HCT116 (cell line): ENCODE measurements at places on chromosomes 6 and 20. TPM values are rescaled to one million over a fixed set of nuclear protein-coding genes. Genes with fewer than 3 reads are reported as not detected.

Gene SSTR4
- total RNA-seq, result not detected

Gene HLA-DOA
- 0.39 TPM for total RNA-seq

Gene HLA-DPA1
- total RNA-seq, result 0.89 TPM

Gene GNAS-AS1
- total RNA-seq, result not detected

GRCh38 chr20:8115436-8115835 is 16.6 kb upstream of the PLCB1 start:
- no peak overlapping the region for H3K4me3 ChIP-seq
- H3K4me1 ChIP-seq, result peaks cover 8% of the 10 kb centered on the region
- no peak for DNase-seq
- no peaks in the 10 kb centered on the region for H3K36me3 ChIP-seq
- no peak overlapping the region for H3K27ac ChIP-seq
- no peaks in the 10 kb centered on the region for H3K27me3 ChIP-seq

DNA sequence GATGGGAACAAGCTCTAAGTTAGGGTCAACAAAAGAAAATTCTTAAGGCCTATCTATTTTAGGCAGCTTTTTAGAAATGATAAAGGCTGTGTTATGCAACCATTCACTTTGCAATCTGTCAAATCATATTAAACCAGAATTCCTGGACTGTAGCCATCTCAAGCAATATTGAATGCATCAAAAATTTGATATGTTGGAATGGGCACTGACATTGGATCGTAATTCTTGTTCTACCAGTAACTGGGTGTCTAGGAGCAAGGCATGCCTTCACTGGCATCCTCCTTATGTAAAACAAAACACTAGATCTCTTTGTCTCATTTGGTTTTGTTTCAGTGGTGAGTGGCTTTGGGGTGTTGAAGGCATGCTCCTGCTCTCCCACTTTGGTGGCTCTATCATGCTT is 145.6 kb downstream of the JARID2 start:
- DNase-seq, result no peak
- H3K27me3 ChIP-seq, result no peaks in the 10 kb centered on the region
- H3K36me3 ChIP-seq, result no peaks in the 10 kb centered on the region
- no peaks in the 10 kb centered on the region for H3K4me1 ChIP-seq
- H3K4me3 ChIP-seq, result no peak overlapping the region

DNA sequence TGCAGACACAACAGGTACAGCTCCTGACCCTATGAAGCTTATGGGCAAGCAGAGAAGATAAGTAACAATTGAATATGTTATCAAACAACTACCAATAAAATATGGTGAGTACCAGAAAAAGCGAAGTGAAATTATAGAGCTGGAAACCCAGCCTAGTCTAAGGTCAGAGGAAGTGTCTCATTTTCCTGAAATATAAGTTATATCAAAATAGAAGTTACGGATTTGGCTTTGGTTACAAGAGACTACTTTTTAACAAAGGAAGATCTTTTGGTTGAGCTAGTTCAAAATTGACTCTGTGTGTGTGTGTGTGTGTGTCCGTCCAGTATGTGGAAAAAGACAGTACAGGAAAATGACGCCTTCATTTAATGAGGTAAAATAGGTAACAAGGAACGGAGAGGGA is 8.9 kb downstream of the STX11 start:
- H3K27me3 ChIP-seq, result no peaks in the 10 kb centered on the region
- DNase-seq, result no peak
- no peaks in the 10 kb centered on the region for H3K36me3 ChIP-seq

DNA sequence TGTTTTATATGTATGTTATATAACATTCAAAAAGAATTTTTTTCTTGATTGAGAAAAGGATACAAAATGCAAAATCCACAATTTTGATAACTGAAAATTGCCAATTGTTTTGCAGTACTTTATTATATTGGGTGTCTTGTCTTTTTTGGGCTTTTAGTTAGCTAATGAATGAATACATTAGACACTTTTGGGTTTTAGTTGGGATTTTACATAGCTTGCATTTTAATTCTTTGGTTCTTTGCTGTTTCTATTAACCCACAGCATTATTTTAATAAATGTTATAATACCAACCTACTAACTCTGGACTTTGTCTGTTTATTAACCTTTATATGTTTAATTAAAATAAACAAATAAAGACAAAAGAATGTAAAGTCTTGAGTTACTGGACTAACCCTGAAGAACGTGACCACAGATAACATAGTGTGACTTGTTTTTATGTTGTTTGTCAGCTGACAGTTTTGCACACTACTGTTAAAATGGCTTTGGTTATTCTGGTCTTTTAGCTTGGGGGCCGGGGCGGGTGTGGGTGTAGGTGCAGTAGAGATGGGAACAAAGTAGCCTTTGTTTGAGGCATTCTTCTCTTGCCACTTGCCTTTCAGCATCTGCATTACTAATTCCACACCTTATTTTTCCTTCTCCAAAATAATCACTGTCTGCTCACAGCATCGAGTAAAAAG is 159.1 kb downstream of the QKI start:
- no peak overlapping the region for H3K4me3 ChIP-seq
- H3K4me1 ChIP-seq, result peaks cover 11% of the 10 kb centered on the region
- no peaks in the 10 kb centered on the region for H3K36me3 ChIP-seq
- H3K27ac ChIP-seq, result no peak overlapping the region
- DNase-seq, result no peak

DNA sequence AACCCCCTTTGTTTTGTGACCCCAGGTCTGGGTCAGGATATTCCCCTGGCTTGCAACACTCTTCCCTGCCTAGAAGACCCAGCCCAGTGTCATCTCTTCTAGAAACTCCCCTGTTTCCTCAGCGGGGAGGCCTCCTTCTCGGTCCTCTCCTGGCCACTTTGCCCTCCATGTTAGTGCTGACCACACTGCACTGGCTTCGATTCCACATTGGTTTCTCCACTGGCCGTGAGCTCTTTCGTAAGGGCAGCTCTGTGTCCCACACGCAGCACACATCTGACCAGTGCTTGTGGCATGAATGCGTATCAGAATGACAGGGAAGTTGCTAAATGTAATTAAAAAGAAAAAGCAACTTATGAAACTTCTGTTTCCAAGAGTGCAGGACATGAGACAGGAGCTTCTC is 49.4 kb upstream of the FNDC1 start:
- H3K4me1 ChIP-seq, result no peaks in the 10 kb centered on the region
- no peak for DNase-seq
- H3K27ac ChIP-seq, result no peak overlapping the region
- no peak overlapping the region for H3K4me3 ChIP-seq

DNA sequence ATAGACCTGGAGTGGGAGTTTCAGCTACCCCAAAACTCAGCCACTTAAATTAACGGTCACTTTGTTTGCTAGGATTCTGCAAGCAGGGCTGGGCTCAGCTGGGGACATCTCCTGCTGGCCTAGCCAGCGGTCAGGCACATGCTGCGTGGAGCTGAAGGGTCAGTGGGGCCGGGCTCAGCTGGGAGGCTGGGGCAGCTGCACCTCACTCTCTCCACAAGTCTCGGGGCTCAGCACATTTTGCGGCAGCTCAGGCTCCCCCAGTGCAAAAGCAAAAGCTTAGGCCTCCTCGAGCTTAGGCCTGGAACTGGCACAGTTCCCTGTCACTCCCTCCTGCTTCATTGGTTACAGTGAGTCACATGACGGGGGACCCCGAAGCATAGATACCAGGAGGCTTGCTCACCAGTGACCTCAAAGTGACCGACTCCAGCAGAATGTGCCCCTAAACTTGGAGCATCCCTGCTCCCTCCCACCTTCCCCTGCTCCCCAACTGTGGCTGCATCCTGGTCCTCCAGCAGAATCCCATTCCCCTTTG is 80.6 kb upstream of the CST7 start:
- H3K4me1 ChIP-seq, result no peaks in the 10 kb centered on the region
- no peak overlapping the region for H3K4me3 ChIP-seq
- no peak overlapping the region for H3K27ac ChIP-seq
- no peak for DNase-seq
- peaks cover 3% of the 10 kb centered on the region; the same call in 1 of the 2 replicates for H3K27me3 ChIP-seq

- H3K27ac ChIP-seq, result no peak overlapping the region
- 0 out of 2 replicates have a peak, but pooled peaks cover 2% of the 10 kb centered on the region for H3K4me1 ChIP-seq
- H3K36me3 ChIP-seq, result peaks cover 10% of the 10 kb centered on the region; the same call in 1 of the 2 replicates
- no peak for DNase-seq
- H3K27me3 ChIP-seq, result no peaks in the 10 kb centered on the region
- H3K4me3 ChIP-seq, result no peak overlapping the region
These were observed 27.8 kb downstream of the SLC23A2 start for GRCh38 chr20:4973330-4974097.

GRCh38 chr20:10572853-10573252 is 100.9 kb downstream of the JAG1 start:
- no peak overlapping the region for H3K27ac ChIP-seq
- peaks cover 4% of the 10 kb centered on the region; the same call in 1 of the 2 replicates for H3K4me1 ChIP-seq
- no peaks in the 10 kb centered on the region for H3K36me3 ChIP-seq
- no peaks in the 10 kb centered on the region for H3K27me3 ChIP-seq

DNA sequence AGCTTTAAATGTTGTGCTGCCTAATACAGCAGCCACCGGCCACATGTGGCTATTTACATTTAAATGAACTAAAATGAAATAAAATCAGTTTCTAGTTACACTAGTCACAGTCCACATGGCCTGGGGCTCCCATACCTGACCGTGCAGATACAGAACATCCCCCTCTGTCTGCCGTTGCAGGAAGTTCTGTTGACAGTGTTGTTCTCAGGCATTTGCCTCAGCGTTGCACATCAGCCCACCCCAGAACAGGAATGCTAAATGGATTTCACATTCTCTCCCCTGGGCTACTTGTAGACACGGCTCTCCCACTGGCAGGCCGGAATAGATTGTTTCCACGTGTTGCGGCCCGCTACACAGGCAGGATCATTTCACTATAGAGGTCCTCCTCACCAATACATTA is 26.3 kb downstream of the JAG1 start:
- no peak for DNase-seq
- no peaks in the 10 kb centered on the region for H3K4me1 ChIP-seq
- H3K27ac ChIP-seq, result no peak overlapping the region
- H3K4me3 ChIP-seq, result no peak overlapping the region

DNA sequence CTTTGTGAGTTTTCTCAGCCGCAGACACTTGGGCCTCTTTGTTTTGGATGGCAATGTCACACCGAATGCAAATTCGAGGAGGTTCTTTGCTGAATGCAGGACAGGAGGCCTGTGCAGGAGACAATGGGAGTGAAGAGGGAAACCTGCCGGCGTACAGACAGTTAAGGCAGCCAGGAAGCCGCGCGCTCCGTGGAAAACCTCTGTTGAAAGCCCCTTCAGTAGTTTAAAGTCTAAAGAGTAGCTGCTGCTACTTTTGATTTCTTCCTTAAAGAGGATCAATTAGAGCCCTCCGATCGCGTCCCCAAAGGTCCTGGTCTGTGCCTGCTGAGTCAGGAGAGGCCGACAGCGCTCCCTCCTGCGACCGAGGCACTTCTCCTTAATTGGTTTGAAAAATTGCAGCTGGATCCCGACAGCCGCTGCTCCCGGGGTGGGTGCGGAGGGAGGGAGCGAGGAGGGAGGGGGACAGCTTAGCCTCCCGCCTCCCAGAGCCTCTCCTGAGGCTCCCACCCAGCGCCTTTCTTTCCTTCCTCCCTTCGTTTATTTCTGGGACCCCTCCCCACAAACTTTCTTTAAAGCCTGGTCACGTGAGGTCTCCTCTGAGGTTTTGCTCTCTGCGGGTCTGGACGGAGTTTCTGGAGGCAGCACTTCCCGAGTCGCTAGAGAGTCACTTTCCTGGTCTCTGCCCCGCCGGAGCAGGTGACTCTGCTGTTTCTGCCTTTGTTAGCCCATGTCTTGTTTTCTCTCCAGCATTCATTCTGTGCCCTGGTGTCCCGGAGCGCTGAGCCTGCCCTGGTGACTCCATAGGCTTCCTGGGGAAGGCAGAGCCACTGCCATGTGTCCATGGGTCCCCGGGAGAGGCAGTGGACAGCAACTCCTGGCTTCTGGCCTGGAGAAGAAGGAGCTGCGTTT is 22.3 kb upstream of the RPP40 start:
- DNase-seq, result no peak
- no peaks in the 10 kb centered on the region for H3K27me3 ChIP-seq
- H3K36me3 ChIP-seq, result no peaks in the 10 kb centered on the region
- H3K27ac ChIP-seq, result no peak overlapping the region
- no peak overlapping the region for H3K4me3 ChIP-seq

- no peaks in the 10 kb centered on the region for H3K27me3 ChIP-seq
- DNase-seq, result peak; percentile 37
- H3K4me3 ChIP-seq, result no peak overlapping the region
- no peak overlapping the region for H3K27ac ChIP-seq
These were observed 106.5 kb downstream of the CDC5L start for GRCh38 chr6:44494011-44494501.

DNA sequence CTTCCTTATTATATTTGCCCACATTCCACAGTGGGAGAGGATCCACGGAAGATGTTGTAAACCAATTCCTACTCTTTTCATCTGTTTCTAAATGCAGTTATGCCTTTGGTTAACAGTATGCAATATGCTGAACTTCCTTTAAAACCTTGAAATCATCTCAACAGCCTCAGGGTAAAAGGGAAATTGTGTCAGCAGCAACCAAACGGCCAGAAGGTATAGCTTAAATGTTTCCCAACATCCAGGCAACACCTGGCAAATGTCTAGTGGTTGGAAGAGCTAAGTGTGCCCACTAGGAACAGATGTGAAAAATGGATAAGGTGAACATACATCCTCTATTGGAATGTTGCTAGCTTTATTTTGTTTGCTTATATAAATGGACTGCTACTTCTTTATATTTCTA is 164.8 kb downstream of the FAXC start:
- H3K27ac ChIP-seq, result no peak overlapping the region
- H3K27me3 ChIP-seq, result no peaks in the 10 kb centered on the region
- no peaks in the 10 kb centered on the region for H3K36me3 ChIP-seq
- H3K4me1 ChIP-seq, result no peaks in the 10 kb centered on the region

GRCh38 chr20:37905671-37906613 is 3.0 kb downstream of the VSTM2L start:
- no peak for DNase-seq
- H3K27me3 ChIP-seq, result peaks cover 4% of the 10 kb centered on the region; the same call in 1 of the 2 replicates
- H3K27ac ChIP-seq, result no peak overlapping the region
- H3K4me3 ChIP-seq, result no peak overlapping the region
- H3K4me1 ChIP-seq, result no peaks in the 10 kb centered on the region; the same call in 1 of the 2 replicates

- peak; percentile 41 for DNase-seq
- H3K36me3 ChIP-seq, result no peaks in the 10 kb centered on the region
- H3K27ac ChIP-seq, result no peak overlapping the region
- H3K4me3 ChIP-seq, result no peak overlapping the region
These were observed 12.2 kb downstream of the MYLK4 start for GRCh38 chr6:2738373-2738979.

DNA sequence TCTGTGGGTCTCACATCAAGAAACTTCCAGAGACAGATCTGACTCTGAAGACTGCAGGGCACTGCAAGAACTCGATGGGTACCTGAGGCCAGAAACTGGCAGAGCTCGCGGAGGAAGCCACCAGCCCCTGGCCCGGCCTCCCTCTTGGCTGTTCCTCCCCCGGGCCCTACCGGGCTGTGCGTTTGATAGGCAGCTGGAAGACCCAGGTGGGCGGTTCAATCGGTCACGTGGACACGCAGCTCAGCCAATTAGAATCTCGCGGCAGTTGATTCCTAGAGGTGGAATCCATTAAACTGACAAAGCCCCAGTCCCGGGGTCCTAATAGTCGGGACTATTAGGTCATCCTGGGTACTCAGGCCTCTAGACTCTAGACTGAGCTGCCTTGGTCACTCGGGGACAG is 154.2 kb upstream of the PROKR2 start:
- H3K4me1 ChIP-seq, result no peaks in the 10 kb centered on the region
- H3K4me3 ChIP-seq, result no peak overlapping the region
- no peak overlapping the region for H3K27ac ChIP-seq
- DNase-seq, result no peak
- 0 out of 2 replicates have a peak, but pooled peaks cover 3% of the 10 kb centered on the region for H3K27me3 ChIP-seq

- no peaks in the 10 kb centered on the region for H3K27me3 ChIP-seq
- peak overlapping the region; percentile 88 for H3K27ac ChIP-seq
- DNase-seq, result peak; percentile 6
- no peaks in the 10 kb centered on the region; the same call in 1 of the 2 replicates for H3K36me3 ChIP-seq
- peaks cover 43% of the 10 kb centered on the region for H3K4me1 ChIP-seq
These were observed 909 bp downstream of the CPNE1 start for GRCh38 chr20:35663516-35664465.
